NCI-H1417 (cell line): ENCODE measurements at places on chromosomes 13 and 19.
A peak's percentile ranks its signal among the peaks of the same experiment; 100 is the strongest.

GRCh38 chr13:111283991-111284390, 36.5 kb upstream of the TEX29 start:
- DNase-seq, result no peak

- no peak for DNase-seq
Measured at GRCh38 chr19:47723581-47723940, 10.3 kb downstream of the EHD2 start.

DNA sequence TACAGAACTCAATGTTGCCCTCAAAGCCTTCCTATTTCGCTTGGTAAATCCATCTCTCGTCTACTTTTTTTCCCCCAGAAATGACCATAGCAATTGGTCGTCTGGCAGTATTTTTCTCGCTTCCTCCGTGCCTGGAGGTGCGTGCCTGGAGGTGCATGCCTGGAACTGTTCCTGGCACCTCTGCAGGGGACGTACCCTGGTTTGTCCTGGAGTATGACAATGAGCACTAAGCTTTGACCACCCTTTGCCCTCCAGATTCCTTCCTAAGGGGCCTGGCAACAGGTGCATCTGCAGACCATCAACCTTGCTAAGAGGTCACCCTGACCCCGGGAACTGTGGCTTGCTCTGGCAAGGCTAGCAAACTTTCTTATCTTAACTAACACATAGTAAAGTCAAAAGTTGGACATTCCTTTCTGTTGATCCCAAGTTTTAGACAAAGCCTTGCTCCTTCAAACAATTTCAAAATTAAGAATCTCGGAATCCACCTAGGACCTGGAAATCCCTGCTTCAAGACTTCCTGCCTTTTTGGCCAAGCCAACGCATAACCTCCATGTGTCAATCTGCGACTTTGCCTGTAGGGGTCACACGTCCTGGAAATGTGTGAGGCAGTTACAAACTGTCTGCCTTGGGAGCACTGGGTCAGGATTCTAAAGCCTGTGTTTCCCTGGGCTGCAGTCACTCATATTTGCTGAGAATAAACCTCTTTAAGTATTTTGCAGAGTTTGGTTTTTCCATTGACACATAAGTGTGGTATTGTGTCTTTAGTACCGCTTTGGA, 28.8 kb upstream of the TUBGCP3 start:
- peak; percentile 64 for DNase-seq

GRCh38 chr19:24052811-24053210, 34.2 kb upstream of the ZNF254 start:
- DNase-seq, result no peak

- peak; percentile 2 for DNase-seq
Measured at GRCh38 chr13:22880741-22881720, 299.7 kb upstream of the SGCG start.

DNA sequence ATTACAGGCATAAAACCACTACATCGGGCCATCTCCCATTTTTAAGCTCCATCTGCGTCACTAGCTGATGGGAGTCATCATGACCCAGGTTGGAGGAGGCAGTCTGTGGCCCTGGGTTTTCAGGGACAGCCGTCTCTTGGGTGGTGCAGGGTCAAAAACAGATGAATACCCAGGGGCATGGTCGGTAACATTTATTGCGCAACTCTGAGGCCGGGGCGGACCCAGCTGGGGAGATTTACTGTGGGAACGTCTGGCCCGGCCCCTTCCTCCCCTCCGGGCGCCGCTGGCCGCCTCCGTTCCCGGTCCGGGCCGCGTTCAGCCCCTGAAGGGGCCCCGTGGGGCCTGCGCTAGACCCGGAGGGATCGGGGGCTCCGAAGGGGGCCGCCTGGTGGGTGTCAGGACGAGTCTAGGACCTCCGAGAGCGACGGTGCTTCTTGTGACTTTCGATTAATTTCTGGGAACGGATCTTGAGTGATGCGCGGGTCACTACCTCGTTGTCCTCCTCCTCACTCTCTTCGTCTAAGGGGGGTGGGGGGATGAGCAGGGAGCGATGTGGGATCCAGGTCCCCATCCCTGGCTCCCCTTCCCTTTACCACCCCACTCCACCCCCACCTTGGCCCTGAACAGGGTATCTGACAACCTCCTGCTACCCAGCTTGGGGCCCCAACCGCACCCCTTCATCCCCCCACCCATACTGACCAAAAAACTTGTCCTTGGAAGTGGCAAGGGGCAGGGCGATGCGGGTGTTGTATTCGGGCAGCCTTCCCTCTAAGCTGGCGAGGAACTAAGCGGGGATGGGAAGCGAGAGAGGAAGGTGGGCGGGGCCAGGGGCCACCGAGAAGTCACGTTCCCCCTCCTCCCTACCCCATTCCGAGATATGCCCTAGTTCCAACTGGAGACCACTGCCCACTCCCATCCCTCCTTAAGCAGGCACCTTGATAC, 1.6 kb upstream of the RGL3 start:
- no peak for DNase-seq

DNA sequence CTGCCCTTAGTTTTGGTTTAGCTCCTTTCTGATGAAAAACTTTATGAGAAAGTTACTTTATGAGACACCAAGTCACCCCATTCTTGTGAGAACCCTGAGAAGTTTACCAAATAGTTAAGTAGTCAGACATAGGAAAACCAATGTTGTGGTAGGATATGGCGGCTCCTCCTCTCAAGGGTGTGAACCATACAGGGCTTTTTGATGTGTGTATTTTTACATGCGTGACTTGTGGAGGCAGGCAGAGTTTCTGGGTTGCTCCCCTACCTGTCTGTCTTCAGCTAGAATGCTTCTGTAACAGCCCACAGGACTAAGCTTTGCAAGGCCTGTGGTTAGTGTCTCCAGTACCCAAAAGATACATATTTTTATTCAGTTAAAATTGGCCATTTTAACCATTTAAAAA, 18.3 kb downstream of the UBAC2 start:
- no peak for DNase-seq

- no peak for DNase-seq
Measured at GRCh38 chr19:3420909-3421619, 54.7 kb downstream of the NFIC start.

DNA sequence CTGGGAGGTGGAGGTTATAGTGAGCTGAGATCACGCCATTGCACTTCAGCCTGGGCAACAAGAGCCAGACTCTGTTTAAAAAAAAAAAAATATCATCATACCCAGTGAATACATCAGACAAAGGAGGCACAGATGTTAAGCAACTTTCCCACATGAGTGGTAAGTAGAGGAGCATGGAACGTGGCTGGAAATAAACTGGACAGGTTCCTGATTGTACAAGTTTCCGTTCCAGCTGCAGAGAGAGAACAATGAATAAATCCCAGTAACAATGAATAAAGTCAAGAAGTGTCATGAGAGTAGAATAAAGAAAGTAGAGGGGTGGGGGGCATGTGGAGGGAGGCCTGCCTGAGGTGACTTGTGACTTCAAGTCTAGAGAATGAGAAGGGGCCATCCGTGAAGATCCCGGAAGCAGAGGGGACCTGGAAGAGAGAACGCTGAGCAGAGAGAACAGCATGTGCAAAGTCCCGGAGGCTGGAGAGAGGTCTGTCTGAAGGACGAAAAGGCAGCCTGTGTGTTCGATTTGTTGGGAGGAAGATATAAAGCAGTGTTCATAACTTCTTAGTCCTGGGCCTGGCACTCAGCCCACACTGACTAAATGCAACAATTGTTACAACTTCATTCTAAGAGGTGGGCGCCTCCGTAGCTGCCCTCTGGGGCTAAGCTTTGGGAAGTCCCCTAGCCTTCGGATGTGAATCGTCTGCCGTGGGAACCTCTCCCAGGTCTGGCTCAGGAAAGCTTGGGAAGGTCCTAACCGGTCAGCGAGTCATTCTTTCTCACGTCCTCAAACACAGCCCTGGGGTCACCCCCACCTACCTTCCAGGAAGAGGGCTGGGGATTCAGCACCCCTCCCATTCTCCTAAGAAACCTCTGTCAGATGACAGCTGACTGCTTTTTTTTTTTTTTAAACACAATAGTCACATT, 15.3 kb upstream of the ARHGEF18 start:
- DNase-seq, result no peak

GRCh38 chr13:27023385-27024073, 148.1 kb downstream of the USP12 start:
- DNase-seq, result peak; percentile 29

GRCh38 chr19:407511-408440, 1.2 kb downstream of the C2CD4C start:
- DNase-seq, result no peak

DNA sequence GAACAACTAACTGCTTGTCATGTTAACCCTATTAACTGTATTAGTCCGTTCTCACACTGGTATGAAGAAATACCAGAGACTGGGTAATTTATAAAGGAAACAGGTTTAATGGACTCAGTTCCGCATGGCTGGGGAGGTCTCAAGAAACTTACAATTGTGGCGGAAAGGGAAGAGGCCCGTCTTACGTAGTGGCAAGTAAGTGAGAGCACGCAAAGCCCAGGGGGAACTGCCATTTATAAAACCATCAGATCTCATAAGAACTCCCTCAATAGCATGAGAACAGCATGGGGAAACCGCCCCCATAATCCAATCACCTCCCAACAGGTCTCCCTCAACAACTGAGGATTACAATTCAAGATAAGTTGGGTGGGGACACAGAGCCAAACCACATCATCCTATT, 34.7 kb downstream of the PHF11 start:
- no peak for DNase-seq

GRCh38 chr13:78608688-78609463, 5.5 kb upstream of the POU4F1 start:
- no peak for DNase-seq

DNA sequence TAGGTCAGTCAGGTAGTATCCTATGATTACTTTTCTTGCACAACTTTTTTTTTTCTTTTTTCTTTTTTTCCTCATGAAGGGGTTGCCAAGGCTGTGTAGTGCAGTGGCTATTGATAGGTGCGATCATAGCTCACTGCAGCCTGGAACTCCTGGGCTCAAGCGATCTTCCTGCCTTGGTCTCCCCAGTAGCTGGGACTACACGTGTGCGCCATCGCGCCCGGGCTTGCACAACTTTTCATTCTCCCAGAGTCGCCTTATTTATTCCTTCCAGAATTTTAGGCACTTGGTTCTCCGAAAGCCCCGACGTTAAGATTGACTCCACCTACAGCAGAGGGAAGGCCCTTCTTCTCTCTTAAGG, 867 bp upstream of the ZNF613 start:
- no peak for DNase-seq

DNA sequence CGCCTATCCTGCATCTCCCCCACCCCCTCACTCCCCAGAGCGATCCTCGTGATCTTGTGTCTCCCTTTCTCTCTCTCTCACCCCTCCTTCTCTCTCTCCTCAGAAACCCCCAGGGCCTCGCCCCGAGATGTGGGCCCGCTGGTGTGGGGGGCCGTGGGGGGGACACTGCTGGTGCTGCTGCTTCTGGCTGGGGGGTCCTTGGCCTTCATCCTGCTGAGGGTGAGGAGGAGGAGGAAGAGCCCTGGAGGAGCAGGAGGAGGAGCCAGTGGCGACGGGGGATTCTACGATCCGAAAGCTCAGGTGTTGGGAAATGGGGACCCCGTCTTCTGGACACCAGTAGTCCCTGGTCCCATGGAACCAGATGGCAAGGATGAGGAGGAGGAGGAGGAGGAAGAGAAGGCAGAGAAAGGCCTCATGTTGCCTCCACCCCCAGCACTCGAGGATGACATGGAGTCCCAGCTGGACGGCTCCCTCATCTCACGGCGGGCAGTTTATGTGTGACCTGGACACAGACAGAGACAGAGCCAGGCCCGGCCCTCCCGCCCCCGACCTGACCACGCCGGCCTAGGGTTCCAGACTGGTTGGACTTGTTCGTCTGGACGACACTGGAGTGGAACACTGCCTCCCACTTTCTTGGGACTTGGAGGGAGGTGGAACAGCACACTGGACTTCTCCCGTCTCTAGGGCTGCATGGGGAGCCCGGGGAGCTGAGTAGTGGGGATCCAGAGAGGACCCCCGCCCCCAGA, 12.8 kb upstream of the TOMM40 start:
- DNase-seq, result no peak

DNA sequence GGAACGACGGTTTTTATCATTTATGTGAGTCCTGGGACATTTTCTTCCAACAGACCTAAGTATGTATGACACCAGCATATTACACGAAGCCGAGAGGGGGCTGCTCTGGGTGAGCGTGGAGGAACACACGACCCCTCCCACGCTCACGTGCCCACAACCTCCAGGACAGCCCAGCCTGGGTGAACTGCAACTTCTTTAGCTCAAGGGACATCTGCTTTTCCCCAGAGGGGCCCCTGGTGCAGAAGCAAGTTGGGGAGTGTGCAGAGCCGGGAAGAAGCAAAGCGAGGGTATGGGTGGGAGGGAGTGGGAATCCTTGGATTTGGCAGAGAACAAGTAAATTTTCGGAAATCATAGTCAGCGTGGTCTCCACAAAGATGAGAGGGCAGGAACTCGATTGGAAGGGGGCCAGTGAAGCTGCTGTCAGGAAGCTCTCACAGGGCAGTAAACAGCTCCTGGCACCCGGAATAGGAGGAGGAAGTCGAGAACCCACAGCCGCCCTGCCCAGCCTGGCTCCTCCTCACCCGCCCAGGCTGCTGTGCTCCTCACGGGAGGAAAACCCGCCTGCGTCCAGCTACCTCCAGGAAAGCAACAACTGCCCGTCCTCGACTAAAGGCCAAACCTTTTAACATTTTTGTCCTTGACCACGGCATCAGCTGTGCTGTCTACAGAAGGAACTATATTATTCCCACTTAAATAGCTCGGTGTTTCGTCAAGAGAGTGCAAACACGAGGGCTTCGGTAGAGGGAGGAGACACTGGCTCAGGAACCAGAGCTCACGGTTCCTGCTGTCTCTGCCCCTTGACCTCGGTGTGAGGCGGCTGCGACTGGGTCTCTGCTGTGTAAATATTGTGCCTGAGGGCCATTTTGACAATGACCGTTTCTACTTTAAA, 17.2 kb upstream of the CFAP97D2 start:
- no peak for DNase-seq

DNA sequence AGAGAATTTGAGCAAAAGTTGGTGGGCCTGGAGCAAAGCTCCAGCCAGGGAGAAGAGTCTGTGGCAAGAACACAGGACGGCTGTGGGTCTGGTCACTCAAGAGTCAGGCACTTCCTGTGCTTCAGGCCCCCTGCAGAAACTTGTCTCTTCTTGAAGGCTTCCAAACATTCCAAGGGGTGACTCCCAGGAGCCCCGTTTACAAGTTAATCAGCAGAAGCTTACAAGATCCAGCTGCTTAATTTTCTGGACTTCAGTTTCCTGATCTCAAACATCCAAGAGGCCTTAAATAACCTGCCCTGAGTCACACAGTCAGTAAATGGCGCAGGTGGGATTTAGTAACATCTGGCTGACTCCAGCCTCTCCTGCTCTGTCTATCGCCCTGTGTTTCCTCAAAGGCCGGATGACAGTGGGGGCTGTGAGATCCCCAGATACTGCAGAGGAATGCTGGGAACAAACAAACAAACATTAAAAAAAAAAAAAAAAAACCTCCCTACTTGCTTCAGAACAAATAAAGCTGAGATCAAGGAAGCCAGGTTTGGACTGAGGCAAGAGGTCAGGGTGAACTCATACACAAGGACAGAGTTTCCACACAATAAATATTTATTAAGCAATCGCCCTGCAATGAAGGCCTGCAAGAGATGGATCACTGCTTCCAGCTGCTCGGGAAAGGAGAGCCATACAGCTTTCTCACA, 175.4 kb upstream of the RFC3 start:
- DNase-seq, result no peak

GRCh38 chr19:7832781-7833180, 2.8 kb downstream of the EVI5L start:
- DNase-seq, result no peak
